ENCODE measurements at places on chromosomes 16 and 17.

GRCh38 chr17:82103553-82104451 lies 5.8 kb upstream of the FASN start:
- DNase-seq: no peak

GRCh38 chr17:36597866-36598777 lies 3.3 kb upstream of the MRM1 start:
- DNase-seq: no peak

- peak; percentile 35 for DNase-seq
Observed at GRCh38 chr16:81035975-81036750, 521 bp downstream of the ATMIN start.

DNA sequence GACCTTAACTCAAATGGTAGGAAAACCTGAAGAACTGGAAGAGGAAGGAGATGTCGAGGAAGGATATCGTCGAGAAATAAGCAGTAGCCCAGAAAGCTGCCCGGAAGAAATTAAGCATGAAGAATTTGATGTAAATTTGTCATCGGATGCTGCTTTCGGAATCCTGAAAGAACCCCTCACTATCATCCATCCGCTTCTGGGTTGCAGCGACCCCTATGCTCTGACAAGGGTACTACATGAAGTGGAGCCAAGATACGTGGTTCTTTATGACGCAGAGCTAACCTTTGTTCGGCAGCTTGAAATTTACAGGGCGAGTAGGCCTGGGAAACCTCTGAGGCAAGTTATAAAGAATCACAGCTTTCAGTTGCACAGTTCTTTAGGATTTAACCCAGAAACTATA lies 15.5 kb downstream of the ERCC4 start:
- no peak for DNase-seq

DNA sequence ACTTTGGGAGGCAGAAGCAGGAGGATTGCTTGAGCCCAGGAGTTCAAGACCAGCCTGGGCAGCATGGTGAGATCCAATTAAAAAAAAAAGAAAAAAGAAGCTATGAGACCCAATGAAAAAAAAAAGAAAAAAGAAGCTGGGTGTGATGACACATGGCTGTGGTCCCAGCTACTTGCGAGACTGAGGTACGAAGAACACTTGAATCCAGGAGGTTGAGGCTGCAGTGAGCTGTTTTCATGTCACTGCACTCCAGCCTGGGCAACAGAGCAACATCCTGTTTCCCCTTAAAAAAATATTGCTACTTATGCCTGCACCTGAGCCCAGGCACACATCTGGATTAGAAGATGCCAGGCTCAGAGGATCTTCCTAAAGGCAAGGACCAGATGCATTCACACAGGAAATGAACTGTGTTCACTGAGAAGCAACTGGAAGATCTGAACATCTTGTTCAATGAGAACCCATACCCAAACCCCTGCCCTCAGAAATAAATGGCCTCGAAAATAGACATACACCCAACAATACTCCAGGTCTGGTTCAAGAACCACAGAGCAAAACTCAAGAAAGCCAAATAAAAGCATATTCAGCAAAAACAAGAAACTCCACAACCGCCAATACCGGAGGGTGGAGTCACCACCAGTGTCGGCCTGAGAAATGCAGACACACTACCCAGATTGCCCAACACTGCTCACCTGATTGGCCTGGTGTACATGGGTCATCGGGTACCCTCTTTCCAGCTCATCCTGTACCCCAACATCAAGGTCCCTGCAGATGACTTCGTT lies 4.4 kb downstream of the RNF135 start:
- DNase-seq: no peak

GRCh38 chr16:898761-899682 lies 71.8 kb downstream of the LMF1 start:
- DNase-seq: no peak

GRCh38 chr17:50055055-50055425 lies 870 bp upstream of the ITGA3 start:
- no peak for DNase-seq

- no peak for DNase-seq
Observed at GRCh38 chr17:29148257-29148789, 31.9 kb downstream of the MYO18A start.

GRCh38 chr17:58338841-58339754 lies 10.5 kb upstream of the TSPOAP1 start:
- DNase-seq: no peak
